ENCODE measurements at places on chromosomes 7 and 10.
A peak's percentile ranks its signal among the peaks of the same experiment; 100 is the strongest.

DNA sequence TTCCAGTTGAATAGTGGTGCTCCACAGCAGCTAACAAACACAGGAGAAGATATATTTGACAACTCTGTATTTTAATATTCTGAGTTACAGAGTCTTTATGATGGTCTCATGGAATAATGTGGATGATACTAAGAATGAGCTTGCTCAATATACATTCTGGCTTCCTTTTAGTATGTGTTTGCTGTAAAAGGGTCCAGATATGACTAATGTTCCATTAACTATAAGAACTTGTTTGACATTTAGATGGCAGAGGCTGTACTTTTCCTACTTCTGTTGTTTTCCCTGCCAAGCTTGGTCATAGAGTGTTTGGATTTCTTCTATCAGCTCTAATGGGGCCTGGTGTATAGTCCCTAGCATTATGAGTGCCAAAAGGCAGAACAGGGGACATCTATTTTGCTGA is 61.5 kb upstream of the GPR22 start:
- DNase-seq = no peak

- no peak for DNase-seq
Observed at GRCh38 chr10:18608596-18608995, 42.8 kb downstream of the NSUN6 start.

DNA sequence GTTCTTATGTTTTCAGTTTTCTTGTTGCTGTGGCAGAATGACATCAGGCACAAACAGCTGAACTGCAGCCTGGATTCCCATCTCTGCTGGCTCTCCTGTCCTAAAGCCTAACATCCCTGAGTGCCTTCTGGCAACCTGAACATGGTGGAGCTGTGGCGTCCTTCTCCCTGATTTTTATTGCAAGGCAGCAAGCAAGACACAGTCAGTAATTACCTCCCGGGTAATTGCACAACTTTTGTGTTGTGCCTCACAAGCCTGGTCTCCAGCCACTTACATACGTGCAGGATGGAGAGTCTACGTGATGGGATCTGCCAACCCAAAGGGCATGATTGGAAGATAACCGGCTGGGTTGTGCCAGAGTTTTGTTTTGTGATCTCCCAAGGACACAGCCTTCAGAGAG is 116.1 kb upstream of the PARD3 start:
- no peak for DNase-seq

GRCh38 chr10:46305079-46305818 is 18.5 kb downstream of the ANTXRL start:
- DNase-seq = no peak

DNA sequence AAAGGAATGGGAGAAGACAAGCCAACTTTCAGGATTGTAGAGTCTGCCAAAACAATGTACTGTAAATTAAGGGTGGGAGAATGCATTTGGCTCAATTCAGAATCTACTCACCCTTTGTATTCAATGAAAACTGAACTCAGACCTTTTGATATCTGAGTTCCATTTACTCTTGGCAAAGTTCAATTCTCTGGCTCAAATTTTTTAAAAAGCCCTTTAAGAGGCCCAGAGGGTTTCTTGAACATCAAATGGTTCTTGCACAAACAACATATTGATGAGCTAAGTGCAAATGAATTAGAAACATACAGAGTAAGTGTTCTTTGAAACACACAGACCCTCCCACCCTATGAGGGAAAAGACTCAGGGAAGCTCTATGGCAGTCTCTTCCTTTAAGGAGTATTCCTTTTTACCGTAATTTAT is 5.2 kb upstream of the XPNPEP1 start:
- no peak for DNase-seq

- no peak for DNase-seq
Observed at GRCh38 chr10:114395366-114396022, 8.8 kb downstream of the AFAP1L2 start.

- DNase-seq = no peak
Observed at GRCh38 chr10:7657552-7657951, 9.2 kb downstream of the ITIH5 start.

- no peak for DNase-seq
Observed at GRCh38 chr7:15554081-15554480, 7.7 kb downstream of the AGMO start.

DNA sequence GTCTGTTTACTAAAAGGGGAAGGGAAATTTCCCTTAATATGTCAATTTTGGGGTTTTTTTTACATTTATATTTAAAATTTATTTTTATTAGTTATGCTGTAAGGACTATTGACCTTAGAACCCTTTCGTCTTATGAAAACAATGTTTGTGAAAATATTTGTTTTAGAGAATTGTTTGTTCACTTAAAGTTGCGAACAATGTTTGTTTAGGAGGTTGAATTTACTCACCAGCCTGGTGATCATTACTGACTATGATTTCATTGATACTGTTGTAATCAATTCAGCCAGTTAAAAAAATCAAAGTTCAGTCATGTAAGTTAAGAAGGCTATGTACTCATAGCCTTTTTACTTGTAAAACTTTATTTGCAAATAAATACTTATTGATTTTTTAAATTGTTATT is 27.4 kb upstream of the TSPAN13 start:
- no peak for DNase-seq

DNA sequence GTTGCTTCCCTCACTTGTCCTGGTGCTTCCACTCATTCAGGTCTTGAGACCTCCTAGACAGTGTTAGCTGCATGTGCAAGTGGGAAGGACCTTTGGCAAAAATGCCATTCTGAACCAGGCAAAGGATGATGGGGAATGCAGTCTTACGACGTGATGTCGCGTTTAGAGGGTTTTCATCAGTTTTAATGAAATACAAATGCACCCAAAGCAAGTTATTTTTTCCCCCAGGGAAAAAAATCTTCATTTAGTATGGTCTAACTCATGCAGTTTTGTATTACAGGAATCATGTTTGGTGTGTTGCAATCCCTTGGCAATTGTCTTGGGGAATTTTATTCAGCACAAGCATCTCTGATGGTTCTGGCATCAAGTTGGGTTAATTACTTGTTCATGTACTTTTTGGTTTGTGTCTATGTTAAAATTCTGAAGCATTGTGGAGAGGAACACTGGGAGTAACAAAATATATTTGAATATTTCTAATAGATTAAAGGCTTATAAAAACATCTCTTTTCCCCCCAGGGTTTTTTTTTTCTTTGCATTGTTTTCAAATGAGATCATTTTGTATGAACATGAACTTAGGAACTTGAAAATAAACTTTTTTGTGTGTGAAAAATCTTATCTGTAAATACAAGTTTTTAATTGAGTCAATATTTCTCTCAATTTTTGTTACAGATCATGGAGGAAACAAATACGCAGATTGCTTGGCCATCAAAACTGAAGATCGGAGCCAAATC is 188.9 kb downstream of the BICC1 start:
- no peak for DNase-seq

DNA sequence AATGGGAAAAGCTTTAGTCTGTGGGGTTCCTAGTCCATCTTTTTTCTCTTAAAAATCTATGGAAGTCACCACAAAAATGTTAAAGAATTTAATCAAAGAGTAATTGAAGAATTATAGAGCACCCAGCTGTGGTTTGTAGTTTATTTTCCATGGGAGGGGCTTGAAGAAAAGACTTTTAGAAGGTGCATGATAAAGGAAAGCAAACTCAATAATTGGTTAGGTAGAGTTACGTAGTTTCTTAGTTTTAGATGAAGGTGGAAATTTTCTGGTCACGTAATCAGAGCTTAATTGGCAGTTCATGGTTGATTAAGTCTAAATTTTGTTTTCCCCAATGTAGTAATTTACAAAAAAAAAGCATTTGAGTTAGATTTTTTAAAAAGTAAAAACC is 724 bp downstream of the ZNF107 start:
- no peak for DNase-seq

DNA sequence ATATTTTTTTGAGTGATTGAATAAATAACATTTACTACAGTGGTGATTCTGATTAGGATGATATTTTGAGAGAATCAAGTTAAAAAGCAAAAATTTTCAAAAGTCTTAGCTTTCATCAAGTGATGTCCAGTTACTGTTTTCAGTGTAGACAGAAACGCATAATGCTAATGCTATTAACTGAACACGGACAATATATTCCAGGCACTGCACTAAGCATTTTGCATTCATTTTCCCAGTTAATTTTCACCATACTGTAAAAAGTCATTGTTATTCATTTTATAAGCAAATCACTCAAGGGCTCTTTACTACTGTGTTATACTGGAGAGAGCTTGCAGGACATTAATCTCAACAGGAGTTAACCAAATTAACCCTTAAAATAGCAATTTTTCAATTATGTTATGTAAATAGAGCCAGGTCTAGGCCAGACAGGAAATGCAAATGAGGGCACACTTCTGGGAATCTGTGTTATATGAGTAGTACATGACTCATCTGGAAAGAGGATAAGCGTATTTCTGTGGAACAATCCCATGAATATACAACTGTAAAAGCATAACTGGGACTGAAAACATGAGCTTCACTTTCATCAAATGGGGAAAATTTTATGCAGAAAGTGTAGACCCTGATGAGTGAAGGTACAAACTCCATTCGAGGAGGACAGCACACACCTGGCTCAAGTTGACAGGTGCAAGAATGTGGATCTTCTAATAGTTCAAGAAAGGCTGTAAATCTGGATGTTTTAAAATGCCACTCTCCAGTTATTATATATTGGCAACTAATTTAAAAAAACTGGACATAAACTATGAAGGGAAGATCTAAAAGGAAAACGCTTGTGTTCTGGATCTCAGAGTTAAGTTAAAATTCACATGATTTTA is 75.4 kb downstream of the ANK3 start:
- no peak for DNase-seq

DNA sequence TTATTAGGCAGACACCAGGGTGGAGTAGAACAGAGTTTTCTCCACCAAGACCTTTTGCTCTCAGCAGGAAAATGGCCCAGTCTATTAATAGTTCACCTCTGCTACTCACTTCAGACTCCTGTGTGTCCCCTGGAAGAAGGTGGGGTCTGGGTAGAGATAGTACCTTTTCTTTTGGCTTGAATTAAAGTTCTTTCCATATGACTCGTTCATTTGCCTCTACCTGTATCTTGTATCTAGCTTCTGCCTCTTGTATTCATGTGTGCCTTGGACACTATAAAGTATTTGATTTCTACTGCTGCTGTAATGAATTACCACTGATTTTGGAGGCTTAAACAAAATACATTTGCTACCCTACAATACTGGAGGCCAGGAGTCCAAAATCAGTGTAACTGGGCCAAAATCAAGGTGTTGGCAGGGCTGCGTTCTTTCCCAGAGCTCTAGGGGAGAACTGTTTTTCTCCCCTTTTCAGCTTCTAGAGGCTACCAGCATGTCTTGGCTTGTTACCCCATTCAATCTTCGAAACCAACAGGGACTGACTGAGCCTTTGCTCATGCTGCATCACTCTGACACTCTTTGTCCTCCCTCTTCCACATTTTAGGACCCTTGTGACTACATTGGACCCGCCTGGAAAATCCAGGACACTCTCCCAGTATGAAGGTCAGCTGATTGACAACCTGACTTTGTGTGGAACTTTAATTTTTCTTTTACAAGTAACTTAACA is 155.6 kb upstream of the PRSS58 start:
- DNase-seq = no peak

DNA sequence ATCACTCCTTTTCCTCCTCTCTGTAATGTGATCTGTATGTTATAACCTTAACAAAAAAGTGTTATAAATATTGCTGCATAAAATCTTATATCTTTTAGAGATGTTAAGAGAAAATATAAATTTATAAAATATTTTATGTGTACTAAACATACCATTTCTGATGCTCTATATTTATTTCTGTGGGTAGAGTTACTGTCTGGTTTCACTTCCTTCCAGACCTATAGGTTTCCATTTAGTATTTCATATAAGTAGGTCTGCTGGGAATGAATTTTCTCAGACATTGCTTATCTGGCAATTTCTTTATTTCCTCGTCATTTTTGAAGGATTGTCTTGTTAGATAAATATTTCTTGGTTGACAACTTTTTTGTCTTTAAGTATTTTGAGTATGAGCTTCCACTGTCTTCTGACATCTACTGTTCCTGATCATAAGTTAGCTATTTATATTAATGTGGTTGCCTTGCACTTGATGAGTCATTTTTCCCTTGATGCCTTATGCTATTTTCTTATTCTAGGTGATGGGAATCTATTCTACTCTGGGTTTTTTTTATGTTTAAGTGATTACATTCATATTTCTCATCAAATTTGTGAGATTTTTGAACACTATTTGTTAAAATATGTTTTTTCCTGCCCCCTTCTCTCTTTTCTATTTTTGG is 11.2 kb upstream of the THSD7A start:
- DNase-seq = no peak

DNA sequence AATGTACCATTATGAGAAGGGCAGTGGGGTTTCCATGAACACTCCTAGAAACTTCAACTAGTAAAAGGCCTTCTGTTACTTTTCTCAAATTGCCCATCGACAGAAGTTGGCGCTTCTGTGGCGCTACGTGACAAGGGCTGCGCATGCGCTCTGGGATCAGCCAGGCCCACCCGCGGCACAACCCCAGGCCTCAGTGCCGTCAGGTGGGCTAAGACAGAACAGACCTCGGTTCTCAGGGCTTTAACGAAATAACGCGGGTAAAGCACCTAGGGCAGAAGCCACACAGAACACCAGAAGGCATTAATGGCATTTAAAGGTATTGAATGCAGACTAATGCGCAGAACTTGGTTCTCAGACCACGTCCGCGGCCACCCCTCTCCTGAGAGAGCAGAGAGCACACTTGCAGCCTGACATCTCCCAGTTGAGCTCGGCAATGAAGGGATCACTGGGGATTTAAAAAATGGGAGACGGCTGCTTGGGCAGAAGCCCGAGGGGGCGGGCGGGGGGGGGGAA is 67.6 kb upstream of the CTNNA3 start:
- DNase-seq = peak; percentile 10

DNA sequence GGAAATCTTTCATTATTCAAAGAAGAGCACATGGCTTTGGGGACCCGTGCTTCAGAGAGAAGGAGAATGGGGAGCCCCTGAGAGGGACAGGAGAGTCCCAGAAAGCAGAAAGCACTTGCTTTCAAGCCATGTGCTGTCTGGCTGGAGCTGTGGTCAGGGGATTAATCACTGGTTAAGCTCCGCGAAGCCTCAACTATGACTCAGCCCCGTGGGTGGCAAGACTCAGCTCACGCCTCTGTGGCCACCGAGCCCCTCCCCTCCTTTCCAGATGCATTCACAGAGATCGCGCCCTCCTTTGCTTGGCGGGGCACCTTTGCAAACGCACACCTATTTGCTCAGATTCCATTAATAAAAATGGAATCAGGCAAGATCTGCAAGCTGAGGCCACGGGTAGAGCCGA is 202.9 kb upstream of the TCERG1L start:
- DNase-seq = no peak

GRCh38 chr7:22204312-22204711 is 152.6 kb downstream of the RAPGEF5 start:
- DNase-seq = no peak

DNA sequence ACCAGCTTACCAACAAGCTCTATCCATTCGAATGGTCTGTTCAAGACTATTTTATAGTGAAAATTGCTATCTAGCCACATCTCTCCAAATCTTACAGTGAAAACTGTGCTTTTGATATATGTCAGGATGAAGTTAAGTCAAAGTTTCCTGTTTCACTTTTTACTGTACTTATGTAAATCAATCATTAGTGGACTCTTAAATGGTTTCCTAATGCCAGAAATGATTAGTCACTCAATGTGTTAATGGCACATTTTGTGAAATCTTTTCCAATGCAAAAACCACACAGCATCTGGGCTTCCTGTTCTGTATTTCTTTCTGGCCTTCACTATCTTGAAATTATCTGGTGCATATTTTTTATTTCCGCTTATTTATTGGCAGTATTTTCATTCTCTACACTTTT is 87.3 kb upstream of the STEAP1B start:
- DNase-seq = no peak
